Activated CD4-positive, alpha-beta T cell treated with anti-CD3 and anti-CD28 coated beads, Interleukin-2, Interleukin-4, amounts not matched to agents 100 ng/mL and 50 ng/mL, durations not matched to agents 16 hours and 8 hours (primary cell): ENCODE measurements at places on chromosomes 12 and 14.
A peak's percentile ranks its signal among the peaks of the same experiment; 100 is the strongest.

DNA sequence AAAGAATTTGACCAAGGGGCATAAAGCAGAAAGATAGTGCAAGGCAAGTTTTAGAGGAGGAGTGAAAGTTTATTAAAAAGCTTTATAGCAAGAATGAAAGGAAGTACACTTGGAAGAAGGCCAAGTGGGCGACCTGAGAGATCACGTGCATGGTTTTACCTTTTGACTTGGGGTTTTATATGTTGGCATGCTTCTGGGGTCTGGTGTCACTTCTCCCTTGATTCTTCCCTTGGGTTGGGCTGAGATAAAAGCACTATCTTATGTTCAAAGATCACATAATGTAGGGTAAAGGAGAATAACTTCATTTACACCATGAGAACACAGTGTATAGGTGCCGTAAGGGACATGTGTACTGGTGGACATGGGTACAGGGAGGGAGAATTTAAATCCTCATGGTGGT lies 17.7 kb upstream of the TMEM30B start:
- DNase-seq = no peak

DNA sequence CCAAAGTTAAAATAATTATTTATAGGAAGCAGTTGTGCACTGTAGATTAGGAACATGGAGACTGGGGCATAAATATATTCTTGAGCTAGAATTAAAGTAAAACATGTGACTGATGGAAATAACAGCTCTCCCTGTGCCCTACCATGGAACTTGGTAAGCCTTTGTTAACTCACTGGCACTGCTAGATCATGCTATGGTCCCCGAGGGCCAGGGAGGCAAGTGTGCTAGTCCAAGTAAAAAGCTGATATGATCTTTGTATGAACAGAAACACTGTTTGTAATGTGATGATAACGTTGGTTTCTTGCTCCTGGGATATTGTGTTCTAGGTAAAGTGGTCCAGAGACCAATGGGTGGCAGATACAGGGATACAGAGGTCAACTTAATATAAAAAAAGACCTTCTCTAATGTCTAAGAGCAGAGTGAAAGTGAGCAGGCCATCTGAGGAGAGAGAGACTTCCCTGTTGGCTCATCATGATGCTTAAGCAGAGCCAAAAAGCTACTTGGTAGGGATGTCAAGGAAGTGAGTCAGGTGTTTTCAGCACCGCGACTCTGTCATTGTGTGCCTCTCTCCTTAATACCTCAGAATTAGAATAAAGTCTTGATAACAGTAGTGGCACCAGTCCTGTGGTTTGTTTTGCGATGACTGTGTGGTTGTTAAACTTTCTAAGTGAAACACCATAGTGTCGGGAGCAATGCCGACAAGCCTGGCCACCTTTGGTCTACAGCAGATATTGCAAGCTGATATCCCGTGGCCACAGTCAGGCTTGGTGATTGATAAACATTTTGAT lies 27.6 kb downstream of the BICD1 start:
- DNase-seq = peak; percentile 87

DNA sequence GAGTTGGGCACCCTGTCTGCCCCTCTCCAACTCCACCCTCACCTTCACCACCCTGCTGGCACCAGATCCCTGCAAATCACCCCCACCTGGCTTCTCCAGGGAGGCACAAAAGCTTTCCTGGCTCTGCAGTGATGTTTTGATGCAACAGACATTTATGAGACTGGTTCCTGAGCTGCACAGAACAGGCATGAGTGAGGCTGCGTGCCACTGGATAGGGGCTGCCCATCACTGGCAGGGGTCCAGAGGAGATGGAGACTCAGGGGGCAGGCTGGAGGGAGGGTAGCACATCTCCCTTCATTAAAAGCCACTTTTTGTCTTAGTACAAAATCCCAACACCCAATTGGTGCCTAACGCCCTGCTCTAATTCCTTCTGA lies 17.3 kb upstream of the ZDHHC22 start:
- DNase-seq = no peak

DNA sequence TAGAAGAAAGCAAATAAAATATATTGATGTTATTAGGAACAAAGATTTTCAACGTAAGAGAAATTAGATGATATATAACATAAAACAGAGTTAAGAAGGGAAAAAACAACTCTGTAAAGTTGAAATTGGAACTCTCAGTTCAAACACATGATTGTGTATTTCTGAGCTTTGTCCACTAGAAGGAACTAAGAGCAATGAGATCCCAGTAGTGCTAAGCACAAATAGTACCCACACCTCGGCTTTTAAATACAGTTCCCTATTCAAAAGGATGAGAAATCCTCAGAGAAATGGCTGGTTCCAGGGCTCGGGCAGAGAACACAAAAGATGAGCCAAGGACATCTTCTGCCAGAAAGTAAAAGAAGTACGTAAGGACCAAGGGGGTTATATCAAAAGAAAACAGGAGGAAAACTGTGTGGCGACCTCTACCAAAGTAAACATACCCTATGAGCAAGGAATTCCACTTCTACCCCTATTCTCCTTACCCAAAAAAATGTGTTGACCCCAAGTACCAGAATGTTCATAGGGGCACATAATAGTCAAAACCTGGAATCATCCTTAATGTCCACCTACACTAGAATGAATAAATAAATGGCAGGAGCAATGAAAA lies 96.6 kb downstream of the SPTSSA start:
- no peak for DNase-seq

- no peak for DNase-seq
Measured at GRCh38 chr14:103456167-103456835, 66.3 kb downstream of the CKB start.

- no peak for DNase-seq
Measured at GRCh38 chr14:95310635-95311380, 8.9 kb downstream of the CLMN start.

DNA sequence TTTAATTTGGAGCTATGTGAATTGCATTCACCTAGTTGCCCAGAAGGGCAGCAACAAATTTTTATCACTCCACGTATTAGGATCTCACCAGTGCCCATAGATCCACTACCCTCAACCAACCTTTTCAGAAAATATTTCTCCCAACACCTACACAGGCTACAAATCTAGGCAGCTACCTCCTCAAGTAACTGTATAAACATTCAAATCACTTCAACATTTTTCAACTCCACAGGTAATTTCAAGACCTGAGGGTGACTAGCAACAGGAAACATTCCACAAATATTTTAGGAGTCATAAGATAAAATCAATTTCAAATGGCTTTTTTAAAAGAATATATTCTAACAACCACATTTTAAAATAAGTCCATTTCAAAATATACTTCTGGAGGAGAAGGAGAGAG lies 12.9 kb downstream of the PHLDA1 start:
- DNase-seq = no peak

GRCh38 chr12:79689061-79689476 lies 1.7 kb downstream of the PAWR start:
- no peak for DNase-seq

- DNase-seq = no peak
Measured at GRCh38 chr14:61701946-61702345, 6.6 kb downstream of the HIF1A start.

- DNase-seq = no peak
Measured at GRCh38 chr12:104684884-104685283, 228.1 kb downstream of the CHST11 start.

GRCh38 chr14:72543341-72543740 lies 350.6 kb downstream of the DPF3 start:
- no peak for DNase-seq

DNA sequence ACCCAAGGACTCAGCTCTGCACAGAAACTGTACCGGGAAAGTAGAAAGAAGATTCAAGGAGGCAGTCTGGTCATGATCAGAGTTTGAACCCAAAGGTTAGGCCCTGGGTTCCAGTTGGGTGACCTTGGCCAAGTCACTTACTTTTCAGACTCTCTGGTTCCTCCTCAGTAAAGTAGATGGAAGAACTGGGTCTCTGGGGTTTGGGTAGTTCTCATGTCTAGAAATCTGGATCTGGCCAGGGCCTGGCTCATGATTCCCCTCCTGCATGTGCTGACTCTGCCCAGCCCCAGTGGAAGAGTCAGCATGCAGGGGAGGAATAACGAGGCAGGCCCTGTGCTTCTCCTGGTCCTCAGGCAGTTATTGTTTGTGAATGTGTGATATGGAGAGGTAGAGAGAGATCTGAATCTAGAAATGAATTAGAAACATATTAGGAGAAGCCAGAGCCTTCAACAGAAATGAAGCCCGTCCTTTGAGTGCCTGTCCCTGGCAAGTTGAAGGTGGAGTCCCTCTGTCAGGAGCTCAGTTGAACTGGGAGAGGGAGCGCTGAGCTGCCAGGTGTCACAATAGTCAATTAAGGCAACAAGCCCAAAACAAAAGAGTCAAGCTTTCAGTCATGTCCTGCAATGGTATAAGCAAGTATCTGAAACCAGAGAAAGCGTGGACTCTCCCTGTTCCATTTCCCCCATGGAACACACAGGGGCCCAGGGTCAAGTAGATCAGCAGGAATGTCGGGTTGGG lies 131.3 kb upstream of the HIF1A start:
- no peak for DNase-seq

DNA sequence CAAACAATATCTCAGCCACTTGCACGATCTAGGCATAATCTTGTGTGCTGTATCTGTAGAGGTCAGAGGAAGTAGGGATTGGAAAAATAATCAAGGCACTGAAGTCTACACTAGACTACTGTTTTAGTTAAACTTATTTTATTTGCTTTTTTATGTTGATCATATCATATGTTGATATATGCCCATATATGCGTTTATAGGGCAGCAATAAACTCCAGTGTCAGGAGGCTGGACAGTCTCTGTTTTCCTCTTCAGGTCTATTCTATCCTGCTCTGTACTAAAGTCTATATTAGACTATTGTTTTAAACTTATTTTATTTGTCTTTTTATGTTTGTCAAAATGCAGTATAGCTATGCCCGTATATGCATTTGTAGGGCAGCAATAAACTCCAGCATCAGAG lies 47.9 kb upstream of the OR4E1 start:
- no peak for DNase-seq

DNA sequence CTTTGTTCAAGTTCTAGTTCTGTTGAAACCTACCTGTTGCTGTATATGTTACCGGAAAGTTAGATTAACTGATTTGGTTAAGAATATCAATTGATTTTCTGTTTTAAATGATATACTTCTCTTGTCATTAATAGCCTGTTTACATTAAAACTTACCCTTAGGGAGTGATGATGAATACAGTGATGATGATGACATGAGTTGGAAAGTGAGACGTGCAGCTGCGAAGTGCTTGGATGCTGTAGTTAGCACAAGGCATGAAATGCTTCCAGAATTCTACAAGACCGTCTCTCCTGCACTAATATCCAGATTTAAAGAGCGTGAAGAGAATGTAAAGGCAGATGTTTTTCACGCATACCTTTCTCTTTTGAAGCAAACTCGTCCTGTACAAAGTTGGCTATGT lies 33.0 kb downstream of the CAND1 start:
- DNase-seq = no peak

DNA sequence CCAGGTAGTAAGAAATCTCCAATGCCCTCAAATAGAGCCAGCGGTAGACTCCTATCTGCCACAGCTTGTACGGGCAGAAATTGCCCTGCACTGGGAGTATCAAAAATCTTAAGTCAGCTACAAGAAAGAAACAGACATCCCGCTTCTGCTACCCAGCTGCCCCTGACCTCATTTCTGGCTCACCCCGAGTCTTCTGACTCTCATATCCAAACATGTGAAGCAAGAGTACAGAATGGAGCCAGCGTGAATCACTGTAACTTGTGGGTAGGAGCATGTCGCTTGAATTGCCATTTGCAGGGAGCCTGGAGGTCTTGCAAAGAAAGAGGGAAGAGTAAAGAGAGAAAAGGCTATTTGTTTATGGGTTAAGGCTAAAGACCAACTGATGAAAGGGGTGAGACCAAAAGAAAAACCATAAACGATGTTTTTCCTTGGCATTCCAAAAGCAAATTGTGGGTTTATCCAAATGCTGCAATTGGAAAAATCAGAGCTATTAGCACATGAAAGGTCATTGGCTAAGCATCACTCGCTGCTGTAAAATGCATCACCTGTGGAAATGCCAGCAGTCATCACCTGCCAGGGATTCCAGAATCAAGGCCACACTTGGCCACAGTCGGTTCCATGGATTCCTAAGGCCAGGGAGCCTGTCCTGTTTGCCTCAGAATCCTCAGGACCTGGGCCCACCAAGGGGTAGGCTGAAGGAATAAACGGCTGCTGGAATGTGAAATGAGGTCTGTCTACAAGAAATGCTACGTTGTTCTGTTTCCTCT lies 86.6 kb downstream of the FOXN3 start:
- no peak for DNase-seq

DNA sequence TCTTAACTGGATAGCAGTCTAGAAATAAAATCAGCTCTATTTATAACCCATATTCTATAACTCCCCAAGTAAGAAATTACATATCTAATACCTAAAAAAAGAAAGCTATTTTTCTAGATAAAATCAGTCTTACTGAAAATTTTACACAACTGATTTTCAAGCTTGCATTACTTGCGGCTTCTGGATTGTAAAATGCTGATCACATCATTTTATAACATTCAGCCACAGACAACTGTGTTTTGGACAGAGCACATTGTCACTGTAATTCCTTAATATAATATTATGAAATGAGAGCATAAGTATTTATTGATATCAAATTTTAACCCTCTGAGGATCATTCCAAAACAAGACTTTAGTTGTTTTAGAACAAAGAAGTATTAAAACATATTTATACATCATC lies 78.5 kb upstream of the ARID2 start:
- DNase-seq = no peak

DNA sequence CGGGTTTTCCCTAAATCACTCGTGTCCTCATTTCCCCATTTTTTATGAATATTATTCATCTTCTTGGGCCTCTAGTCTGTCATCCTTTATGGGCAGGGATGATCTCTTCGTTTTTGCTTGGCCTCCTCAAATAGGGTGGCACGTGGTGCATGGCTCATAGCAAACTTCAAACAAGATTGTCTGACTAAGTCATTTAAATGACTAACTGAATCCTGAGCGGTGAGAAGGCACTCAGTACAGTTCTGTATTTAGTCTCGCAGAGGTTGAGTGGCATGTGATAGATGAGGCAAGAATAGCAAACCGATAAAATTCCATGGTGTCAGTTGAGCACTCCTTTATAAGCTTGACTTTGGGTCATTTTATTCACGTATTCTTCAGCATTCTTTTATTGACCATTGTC lies 5.7 kb upstream of the JDP2 start:
- DNase-seq = no peak

DNA sequence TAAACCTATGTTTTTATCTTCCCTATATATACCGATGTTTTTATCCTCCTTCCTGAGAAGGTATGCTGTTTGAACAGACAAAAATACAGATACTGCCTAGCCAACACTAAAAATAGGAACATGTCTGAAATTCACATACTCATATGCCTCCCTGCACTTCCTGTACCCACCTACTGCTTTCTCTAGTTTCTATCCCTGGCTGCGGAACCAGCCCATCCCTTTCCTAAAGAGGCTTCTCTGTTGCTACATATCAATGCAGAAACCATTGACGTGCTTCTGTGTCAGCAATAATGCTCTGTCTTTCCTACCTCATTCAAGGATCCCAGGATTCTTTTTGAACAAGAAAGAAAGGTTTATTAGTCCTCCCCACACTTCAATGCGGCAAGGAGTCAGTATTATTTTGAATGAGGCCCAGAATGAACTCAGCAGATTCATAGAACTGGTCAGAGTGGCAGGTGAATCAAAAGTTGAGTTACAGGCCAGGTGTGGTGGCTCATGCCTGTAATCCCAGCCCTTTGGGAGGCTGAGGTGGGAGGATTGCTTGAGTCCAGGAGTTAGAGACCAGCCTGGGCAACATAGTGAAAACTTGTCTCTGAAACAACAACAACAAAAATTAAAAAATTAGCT lies 67.8 kb upstream of the NAP1L1 start:
- no peak for DNase-seq
